ENCODE measurements at places on chromosomes 6 and 20.

GRCh38 chr6:41538556-41539182 lies 7.5 kb upstream of the FOXP4 start:
- DNase-seq = no peak

GRCh38 chr6:112337209-112337638 lies 9.9 kb upstream of the RFPL4B start:
- DNase-seq = no peak

DNA sequence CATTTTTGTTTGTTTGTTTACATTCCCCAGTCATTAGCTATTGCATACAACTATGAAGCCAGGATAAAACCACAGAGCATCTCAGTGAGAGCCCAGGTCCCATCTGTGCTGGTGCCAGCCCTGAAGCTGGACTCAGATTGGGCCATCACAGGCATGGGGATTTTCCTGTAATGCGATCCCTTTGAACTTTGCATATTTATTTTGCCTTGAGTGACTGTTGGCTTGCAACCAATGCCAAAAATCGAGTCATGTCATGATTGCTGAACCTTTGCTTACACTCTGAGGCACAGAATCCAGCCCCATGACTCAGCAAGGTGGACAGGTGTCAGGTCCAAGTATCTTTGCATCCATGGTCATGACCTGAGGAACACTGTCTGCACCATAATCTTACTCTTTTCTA lies 46.2 kb upstream of the GGTLC1 start:
- DNase-seq = no peak

- no peak for DNase-seq
Observed at GRCh38 chr20:36881331-36881730, 5.4 kb downstream of the TLDC2 start.

DNA sequence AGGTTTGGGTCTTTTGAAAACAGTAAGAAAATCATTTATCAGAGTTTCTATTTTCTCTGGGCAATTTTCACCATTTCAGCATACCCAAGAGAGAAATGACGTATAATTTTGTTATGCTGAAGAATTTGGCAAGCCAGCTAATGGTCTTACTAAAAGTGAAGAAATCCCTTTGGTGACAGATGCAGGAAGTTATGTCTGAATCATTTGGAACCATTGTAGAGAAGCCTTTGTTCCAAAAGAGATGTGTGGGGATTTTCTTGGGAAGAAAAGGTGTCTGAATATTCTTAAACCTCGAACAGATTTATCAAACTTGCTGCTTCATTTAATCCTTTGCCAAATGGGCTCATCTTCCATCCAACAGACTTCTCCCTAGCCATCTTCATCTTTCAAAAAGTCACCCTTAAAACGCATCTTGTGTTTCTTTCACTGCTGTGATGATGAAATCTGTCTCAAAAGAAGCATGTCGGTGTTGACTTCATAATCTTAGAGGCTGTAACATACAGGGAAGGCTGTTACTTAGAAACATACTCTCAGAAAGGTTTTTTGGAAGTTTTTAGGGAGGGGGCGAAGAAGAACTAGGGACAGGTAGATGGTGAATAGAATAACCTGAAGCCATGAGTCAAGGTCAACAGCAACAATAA lies 39.5 kb downstream of the CITED2 start:
- no peak for DNase-seq

DNA sequence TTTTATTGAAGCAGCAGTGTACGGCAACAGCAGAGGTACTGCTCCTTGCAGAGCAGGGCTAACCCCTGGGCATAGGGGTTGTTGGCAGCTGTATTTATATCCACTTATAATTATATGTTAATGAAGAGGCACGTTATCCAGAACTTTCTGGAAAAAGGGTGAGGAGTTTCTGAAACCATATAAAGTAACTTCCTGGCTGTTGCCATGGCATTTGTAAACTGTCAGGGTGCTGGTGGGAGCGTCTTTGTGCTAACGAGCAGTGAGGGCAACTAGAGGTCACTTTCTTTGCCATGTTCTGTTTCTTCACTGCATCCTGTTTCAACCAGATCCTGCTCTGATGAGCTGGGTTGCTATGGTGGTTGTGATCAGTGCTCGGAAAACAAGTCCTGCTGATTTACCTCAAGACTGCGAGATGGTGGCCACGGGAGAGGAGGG lies 11.1 kb upstream of the ARFGEF2 start:
- DNase-seq = no peak

- DNase-seq = no peak
Observed at GRCh38 chr6:17714879-17715851, 8.4 kb upstream of the NUP153 start.

- DNase-seq = no peak
Observed at GRCh38 chr20:23264545-23264944, 86.0 kb upstream of the NXT1 start.

DNA sequence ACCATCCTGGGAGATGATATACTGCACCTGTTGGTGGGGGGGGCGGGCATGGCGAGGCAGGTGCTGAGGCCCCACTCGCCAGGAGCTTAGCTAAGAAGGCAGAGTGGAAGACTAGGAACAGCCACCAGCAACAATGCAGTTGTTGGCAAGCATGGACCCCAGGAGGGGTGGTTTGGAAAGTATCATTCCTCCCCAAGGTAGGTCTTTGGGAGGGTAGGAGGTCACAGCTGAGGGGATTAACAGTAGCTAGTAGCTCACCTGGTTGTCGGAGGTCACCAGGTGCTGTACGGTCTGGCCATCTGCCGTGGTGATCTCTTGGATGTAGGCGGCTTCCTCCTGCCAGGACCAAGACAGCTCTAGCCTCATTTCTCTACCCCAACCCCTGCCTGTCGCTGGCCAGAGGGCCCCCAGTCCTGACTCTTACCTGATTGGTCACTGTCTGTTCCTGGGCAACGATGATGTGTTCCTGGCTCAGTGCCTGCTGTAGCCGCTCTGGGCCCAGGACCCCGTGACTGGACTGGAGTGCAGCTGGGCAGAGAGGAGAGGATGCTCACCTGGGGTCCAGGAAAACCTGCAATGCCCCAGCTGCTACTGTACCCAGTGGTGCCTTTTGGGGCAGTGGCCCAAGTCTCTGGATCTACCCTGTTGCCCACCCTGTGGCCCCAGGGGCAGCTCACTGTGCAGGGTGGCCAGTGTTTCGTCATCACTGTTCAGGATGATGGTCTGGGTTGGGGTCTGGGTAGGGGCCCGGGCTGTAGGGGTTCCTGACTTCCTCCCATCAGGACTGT lies 15.3 kb downstream of the PCIF1 start:
- no peak for DNase-seq

GRCh38 chr20:33789109-33789857 lies 21.9 kb upstream of the CHMP4B start:
- DNase-seq = no peak

DNA sequence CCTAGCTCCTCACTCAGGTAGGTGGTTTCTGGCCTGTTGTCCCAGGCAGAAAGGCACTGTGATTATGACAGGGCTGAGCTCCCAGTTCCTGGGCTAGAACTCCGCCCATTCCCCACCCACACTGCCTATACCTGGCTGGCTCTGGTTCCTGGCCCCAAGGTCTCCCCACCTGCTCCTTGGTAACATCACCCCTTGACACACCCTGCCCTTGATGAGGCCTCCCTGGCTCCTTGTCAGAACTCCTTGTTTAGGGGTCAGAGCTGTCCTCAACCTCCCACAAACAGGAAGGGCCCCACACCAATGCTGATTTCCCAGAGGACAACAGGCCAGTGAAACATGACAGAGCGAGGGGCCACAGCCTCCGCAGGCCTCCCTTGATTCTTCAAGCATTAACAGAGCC lies 15.5 kb upstream of the MYMX start:
- DNase-seq = no peak

GRCh38 chr20:32636283-32636682 lies 37.5 kb downstream of the C20orf203 start:
- DNase-seq = no peak

GRCh38 chr6:79737172-79737571 lies 106.0 kb downstream of the SH3BGRL2 start:
- DNase-seq = no peak

GRCh38 chr20:35902545-35902941 lies 51.8 kb downstream of the SCAND1 start:
- no peak for DNase-seq

- DNase-seq = no peak
Observed at GRCh38 chr6:108157981-108158525, 7.8 kb upstream of the NR2E1 start.

DNA sequence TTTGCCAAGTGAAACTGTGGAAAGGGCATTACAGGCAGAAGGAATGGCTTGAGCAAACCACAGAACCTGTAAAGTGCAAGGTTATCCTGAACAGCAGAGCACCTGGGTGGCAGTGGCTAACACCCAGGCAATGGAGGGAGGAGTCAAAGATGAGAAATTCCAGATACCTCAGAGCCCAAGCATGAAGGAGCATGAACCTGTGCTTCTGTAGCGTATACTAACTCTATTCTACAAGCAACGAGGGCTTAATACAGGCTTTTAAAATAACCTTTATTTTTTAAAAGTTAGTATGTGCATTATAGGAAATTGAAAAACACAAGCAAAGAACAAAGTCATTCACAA lies 77.0 kb downstream of the CNBD2 start:
- DNase-seq = no peak

- no peak for DNase-seq
Observed at GRCh38 chr6:135640048-135640447, 142.5 kb upstream of the AHI1 start.

DNA sequence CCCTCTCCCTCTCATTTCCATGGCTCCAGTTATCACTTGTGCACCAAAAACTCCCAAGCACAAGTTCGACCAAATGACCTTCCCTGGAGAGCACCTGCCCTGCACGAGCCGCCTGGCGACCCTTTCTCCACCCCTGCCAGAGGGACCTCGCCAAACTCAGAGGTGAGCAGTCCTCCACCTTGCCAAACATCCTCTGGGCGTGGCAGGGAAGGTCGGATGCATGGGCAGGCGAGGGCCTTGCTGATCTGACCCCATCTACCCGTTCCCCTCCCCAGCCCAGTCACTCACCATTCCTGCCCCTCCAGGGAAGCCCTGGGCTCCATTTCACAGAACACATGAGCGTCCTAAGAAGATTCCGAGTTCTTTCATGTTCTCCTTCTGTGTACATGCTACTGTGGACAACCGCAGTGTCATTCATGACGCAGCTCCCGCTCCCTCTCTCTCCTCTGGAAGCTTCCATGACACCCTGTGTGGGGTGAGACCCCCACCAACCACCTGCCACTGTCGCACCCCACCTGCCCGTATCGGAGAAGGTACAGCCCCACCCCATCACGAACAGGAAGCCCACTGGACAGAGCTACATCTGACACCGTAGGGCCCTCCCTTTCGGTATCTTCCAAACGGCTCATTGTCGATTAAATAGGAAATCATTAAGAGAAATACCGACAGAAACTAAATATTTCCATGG lies 104.3 kb downstream of the DACT2 start:
- no peak for DNase-seq

GRCh38 chr6:105890521-105891244 lies 195.5 kb upstream of the PRDM1 start:
- DNase-seq = no peak

- no peak for DNase-seq
Observed at GRCh38 chr20:46304852-46305251, 3.4 kb downstream of the CDH22 start.

GRCh38 chr6:141261672-141262060 lies 871.1 kb upstream of the GJE1 start:
- DNase-seq = no peak

DNA sequence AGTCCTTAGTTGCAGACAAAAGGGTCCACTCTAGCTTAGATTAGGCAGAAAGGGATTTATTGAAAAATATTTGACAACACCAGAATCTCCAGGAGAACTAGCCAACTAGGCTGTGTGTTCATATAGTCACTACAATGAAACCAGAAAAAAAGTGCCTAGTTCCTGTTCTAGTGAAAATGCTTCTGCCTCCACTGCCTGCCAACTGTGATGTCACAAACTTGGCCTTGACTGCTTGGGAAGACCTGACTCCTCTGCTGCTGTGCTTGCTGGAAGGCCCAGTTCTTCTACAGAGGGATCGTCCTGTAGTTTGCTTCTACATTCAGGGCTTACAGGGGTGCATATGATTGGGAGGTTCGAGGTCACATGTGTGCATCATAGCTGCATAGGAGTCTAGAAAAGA lies 40.3 kb upstream of the XRN2 start:
- no peak for DNase-seq

- DNase-seq = no peak
Observed at GRCh38 chr6:71383901-71384489, 95.4 kb downstream of the OGFRL1 start.

DNA sequence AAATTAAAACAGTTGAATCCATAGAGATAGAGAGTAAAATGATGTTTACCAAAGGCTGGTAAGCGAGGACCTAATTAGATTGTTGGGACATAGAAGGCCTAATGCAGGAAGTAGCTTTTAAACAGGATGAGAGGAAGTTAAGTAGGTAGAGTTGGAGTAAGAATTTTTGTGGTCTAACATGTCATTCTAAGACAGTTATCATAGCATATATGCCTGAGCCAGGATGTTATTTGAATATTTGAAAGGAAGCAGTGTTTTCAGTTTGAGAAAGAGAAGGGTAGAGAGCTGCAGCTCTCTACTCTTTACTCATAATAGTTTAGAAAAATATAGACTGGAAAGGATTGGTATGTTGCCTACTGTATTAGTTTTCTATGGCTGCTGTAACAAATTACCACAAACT lies 121.6 kb downstream of the MEI4 start:
- DNase-seq = no peak

DNA sequence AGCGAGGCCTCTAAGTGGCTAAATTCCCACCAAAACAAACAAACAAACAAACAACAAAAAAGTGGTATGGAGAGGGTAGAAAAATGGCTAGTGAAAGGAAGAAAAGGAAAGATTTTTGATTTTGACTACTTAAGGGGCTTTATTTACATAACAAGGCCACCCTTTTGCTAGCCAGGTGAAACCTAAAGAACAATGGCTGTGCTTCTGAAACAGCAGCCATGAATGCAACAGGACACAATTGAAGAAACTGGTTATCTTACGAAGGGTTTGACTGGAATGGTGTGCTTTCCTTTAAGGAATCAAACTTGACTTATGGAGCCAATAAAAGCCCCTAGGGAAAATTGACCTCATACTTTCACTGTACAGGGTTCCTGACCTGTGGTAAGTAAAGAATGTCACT lies 68.9 kb downstream of the ERMARD start:
- no peak for DNase-seq

DNA sequence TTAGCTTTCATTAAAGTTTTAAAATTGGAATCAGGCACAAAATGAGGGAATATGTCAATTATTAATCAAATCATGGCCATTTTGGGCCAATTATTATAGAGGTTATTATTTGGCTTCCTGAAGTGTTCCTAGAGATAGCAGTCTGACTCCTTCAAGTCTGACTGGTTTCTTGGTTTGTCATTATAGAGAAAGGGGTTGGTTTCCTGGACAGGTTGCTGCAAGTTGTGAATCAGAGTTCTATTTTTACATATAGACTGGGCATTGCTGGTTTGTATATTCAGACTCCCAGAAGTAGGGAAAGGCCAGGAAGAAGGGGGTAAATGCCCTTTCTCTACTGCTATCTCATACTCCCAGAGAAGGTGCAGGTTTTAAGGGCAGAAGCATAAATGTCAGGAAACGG lies 121.4 kb upstream of the CEP162 start:
- no peak for DNase-seq

- DNase-seq = no peak
Observed at GRCh38 chr20:46377518-46377917, 28.9 kb downstream of the ELMO2 start.

Measured in stimulated activated CD8-positive, alpha-beta memory T cell treated with anti-CD3 and anti-CD28 coated beads, Interleukin-4, amount 100 ng/mL, for 4 hours (primary cell).